ENCODE measurements at places on chromosomes 13 and 19.

DNA sequence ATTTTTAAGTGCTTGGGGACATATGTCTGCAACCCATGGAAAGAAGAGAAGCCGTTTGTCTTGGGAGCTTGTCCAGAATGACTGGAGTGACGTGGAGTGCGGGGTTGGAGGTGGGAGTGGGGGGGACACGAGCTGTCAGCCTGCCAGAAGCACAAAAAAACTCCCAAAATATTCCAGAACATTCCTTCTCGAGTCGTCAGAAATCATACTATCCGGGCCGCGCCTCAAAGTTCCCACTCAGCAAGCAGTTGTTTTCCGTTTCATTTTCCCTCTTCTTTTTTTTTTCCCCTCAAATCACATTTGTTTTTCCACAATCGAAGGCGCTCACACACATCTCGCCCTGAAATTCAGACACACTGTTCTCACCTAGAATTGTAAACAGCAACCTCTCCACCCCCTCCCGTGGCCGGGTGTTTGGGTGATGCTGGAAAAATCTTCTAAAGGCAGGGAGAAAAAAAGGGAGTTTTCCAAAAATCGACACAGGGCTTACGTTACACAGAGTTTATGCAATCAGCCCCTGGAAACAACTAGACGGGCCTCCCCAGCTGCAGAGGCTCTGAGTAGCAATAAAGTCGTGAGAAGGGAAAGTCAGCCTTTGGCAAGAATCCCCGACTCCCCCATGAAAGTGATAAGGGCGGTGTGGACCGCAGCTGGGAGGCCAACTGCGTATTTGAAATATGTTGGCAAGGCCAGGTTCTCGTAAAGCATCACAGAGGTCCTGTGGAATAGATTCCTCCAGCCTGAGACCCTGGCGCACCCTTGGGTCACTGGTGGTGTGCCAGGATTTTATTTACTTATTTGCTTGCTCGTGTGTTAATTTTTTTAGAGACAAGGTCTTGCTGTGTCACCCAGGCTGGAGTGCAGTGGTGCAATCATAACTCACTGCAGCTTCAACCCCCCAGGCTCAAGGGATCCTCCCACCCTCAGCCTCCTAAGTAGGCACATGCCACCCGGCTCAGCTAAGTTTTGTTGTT lies 31.2 kb upstream of the KLF2 start:
- no peak for DNase-seq

- DNase-seq = no peak
Observed at GRCh38 chr19:35977446-35978222, 17.4 kb upstream of the SDHAF1 start.

DNA sequence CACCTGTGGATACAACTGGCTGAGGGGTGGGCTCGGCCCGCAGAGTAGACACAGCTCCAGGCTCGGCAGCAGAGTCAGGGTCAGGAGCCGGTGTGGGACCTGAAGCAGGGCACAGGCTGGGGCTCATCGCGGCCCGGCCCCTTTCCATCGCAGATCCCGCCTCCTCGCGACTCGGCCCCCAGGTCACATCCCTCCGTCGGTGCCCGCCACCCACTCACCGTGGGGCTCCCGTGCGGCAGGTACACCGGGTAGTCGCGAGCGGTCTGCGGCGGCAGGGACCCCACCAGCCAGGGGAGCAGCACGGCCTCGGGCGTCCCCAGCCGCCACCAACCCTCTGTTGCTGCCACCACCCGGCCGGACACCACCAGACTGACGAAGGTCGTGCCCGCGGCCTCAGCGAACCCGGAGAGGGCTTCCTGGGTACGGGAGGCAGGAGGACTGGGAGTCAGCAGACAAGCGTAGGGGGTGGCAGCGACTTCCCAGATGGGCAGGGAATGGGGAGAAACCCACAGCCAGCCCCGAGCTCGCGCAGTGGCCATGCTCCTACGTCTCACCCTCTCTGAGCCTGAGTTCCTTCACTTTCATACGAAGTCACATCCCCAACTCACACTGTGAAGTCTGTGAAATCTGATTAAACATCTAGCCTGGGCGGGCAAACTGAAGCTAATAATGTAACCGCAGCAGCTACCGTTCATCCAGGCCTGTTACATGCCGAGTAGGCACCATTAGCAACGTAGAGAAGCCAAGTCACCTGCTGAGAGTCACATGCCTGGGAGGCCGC lies 3.7 kb downstream of the FUZ start:
- DNase-seq = peak; percentile 50

DNA sequence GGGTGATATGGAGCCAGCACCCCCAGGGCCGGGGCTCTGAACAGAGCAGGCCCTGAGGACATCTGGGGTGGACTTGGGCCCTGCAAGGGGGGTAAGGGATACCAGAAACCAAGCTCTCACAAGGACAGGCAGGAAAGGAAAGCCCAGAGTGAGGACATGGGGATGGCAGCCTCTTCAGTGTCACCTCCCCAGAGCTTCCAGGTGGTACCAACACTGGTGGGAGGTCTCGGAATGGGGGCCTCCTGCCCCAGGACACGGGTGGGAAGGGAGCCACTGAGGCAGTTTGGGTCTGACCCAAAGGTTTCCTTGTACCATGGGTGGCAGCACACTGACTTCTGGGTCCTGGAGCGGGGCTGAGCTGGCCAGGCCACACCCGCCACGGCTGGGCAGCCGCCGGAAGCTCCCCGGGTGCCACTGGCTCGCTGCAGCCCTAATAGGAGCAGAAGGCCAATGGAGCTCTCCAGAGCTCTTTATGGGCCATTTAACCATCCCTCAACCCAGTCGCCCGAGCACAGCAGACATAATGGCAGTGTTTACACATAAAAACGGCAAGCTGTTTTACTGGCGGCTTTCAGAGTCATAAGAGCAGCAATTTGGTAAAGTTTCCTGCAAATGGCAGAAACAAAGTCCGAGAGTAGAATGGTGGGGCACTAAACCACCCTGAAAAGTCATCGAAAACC lies 59.3 kb downstream of the PEPD start:
- peak; percentile 7 for DNase-seq

DNA sequence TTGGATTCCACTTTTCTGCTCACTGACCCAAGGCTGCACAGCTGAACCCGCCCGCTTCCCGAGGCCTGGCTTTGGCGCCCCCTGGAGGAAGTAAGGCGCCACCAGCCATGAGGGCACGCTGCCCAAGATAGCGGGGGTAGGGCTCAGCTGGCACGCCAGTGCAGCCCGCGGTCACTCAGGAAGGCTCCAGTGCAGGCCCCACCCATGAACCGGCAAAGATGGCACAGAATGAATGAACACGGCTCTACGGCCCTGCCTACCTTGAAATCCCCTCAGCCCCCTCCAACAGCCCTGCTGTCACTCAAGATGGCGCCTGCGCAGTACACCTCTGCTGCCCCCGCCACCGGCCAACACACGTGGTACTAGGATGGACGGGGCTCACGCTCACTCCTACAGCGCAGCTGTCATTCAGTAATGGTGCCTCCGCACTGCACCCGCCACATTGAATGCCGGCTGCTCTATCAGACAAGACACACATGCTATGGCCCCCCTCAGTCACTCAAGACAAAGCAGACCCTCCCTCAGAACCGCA lies 3.0 kb downstream of the PEG3 start:
- DNase-seq = no peak

DNA sequence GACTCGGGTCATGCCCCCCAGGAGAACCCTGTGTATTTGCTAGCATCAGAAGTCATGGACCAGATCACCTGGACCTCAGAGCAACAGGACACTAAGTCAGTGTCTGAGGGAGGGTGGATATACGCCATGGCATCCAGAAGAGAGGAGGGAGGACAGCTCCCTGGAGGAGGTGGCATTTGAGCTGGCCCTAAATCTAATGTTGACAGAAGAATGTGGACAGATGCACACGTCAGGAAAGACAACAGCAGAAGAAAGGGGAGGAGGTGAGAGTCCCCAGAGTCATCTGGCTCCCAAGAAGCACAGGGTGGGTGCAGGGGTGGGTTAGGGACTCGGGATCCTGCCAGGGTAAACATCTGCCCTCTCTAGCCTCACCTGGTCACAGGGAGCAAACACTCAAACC lies 24.5 kb upstream of the CCNE1 start:
- DNase-seq = no peak

GRCh38 chr13:112979406-112979902 lies 10.4 kb downstream of the MCF2L start:
- DNase-seq = no peak

- no peak for DNase-seq
Observed at GRCh38 chr13:48504606-48505005, 28.3 kb downstream of the RCBTB2 start.

GRCh38 chr19:42276284-42276683 lies 7.2 kb downstream of the CIC start:
- DNase-seq = no peak
